ENCODE measurements at places on chromosomes 11 and 22. TPM values are rescaled to one million over a fixed set of nuclear protein-coding genes. Genes with fewer than 3 reads are reported as not detected.

- no peak for DNase-seq
Observed at GRCh38 chr22:26914519-26915185, 257.3 kb downstream of the MIAT start.

The INS gene
- not detected for total RNA-seq

- no peak for DNase-seq
Observed at GRCh38 chr11:112213753-112214152, 12.5 kb upstream of the PTS start.

The SCN2B gene
- 1.0 TPM for total RNA-seq

The NEFH gene
- 0.61 TPM for total RNA-seq

The CSNK2A3 gene
- total RNA-seq, result 2.6 TPM

- no peak for DNase-seq
Observed at GRCh38 chr11:110082899-110083298, 10.3 kb upstream of the ZC3H12C start.

Data from lung (tissue), 17 donors.